CD4-positive, alpha-beta T cell treated with Interleukin-12 subunit alpha and Interleukin-12 subunit beta, for 1 hour (primary cell): ENCODE measurements at places on chromosomes 4 and X.
A peak's percentile ranks its signal among the peaks of the same experiment; 100 is the strongest.

GRCh38 chr4:76377911-76378310, 43.0 kb downstream of the CCDC158 start:
- DNase-seq: peak; percentile 42

GRCh38 chr4:76703123-76703490, 194.8 kb downstream of the SOWAHB start:
- DNase-seq: no peak

GRCh38 chr4:43776371-43776770, 672.2 kb downstream of the KCTD8 start:
- no peak for DNase-seq

DNA sequence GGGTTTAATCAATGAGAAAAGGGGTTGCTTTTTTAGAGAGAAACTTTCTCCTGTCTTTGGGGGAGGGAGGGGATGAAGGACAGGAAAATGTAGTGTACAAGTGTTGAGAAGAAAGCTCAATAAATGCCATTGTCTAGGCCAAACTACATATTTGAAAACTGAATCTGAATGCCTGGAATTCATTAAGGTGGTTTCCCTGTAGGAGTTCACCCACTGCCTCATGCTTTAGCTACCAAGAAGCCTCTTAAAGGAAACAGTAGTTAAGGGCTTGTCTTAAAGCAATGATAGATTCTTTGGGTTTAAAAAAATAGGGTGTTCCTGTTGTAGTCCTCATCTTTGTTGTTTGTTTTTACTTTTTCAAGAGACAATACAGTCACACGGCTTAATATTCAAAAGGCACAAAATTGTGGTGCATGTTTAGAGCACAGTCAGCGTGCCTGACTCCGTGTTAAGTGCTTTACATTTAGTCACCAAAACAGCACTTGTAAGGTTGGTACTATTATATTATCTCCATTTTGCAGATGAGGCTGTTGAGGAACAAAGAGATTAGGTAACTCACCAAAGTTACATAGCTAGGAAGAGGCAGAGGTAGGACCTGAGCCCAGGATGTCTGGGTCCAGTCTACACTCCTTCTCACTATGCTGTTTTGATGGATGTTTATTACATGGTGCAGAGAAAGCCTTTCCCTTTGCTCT, 46.0 kb downstream of the FNIP2 start:
- DNase-seq: no peak

GRCh38 chr4:98113012-98113411, 30.3 kb downstream of the STPG2 start:
- no peak for DNase-seq

DNA sequence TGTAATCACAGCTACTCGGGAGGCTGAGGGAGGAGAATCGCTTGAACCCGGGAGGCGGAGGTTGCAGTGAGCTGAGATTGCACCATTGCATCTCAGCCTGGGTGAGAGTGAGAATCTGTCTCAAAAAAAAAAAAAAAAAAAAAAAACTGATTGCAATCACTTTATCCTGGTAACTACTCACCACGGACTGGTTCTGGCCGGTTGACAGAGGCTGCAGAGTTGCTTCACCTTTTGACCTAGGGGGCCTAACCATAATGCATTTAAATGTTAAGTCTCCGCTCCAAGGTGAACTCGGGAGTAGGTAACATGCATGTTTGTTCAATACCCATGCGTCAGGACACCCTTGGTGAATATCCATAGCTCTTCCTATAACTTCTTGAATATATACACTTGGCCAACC, 1.8 kb downstream of the PPP2R3B start:
- DNase-seq: no peak

DNA sequence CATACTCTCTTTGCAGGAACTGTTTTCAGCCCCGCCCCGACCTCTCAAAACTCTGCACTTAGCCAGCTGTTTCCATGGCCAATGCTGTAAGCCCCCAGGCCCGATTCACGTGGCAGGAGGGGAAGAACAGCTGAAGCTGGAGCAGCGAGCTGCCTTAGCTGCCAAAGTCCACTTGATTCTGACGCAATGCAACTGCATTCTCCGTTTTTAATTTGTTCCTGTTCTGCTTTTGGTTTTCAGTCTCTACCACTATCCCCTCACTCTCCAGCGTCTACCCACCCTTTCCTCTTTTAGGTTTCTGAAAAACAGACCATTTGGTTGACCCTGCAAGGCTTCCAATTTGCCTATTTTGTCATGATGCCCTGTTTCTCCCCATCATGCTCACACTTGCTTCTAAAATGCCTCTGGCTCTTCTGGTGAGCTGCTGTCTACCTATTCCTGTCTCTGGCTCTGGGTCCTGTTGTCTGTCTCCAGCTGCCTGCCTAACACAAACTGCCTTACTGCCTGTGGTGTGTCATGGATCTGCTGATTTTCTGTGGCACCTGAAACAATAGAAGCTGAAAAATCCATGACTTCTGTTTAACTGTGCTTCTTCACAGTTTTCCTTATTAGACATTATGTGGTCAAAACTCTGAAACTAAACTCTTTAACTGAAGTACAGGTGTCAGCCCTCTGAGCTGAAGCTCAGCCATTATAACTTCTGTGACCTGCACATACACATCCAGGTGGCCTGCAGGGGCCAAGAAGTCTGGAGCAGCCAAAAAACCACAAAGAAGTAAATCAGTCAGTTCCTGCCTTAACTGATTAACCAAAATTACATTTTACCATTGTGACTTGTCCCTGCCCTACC, 160.5 kb upstream of the AGTR2 start:
- no peak for DNase-seq

DNA sequence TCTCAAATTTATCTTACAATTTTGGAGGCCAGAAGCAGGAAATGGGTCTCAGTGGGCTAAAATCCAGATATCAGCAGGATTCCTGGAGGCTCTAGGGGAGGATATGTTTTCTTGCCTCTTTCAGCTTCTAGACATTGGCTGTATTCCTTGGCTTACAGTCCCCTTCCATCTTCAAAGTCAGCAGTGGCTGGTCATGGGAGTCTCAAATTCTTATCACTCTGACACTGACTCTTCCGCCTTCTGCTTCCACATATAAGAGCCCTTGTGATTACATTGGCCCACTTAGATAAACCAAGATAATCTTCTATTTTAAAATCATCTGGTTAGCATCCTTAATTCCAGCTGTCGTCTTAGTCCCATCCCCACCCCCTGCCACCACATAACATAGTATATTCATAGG, 113.0 kb downstream of the PCDH7 start:
- DNase-seq: no peak

GRCh38 chrX:79095441-79096041, 48.9 kb upstream of the GPR174 start:
- no peak for DNase-seq

DNA sequence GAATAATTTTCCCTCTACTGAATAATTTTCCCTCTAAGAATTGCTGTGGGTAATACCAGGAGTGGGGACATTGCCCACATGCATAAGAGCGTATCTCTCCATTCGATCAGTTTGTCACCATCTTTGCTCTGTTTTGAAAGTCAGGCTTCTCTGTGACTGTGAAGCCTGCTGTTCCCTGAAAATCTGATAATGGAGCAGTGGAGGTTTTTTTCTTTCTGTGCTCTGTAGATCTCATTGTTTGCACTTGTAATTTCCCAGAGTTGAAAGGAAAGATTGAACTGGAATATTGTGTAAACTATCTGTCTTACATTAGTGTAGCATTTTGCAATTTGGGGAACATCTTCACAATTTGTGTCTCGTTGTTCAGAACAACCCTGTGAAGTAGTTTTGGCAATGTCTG, 4.3 kb downstream of the ZXDB start:
- DNase-seq: no peak

- DNase-seq: peak; percentile 36
These were observed 345.4 kb upstream of the GATB start for GRCh38 chr4:152106113-152106763.
